Endothelial cell of umbilical vein (primary cell): ENCODE measurements at places on chromosomes 3 and 15. TPM values are rescaled to one million over a fixed set of nuclear protein-coding genes. Genes with fewer than 3 reads are reported as not detected.

DNA sequence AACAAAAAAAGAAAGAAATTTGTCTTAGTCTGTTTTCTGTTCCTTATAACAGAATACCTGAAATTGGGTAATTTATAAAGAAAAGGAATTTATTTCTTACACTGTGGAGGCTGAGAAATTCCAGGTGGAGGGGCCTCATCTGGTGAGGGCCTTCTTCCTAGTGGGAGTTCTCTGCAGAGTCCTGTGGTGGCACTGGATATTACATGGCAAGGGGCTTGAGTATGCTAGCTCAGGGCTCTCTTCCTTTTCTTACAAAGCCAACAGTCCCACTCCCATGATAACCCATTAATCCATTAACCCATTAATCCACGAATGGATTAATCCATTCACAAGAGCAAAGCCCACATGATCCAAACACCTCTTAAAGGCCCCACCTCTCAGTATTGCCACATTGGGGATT is 2.9 kb upstream of the SATB1 start:
- DNase-seq: no peak
- no peaks in the 10 kb centered on the region for H3K36me3 ChIP-seq
- no peak overlapping the region for H3K27ac ChIP-seq
- H3K4me3 ChIP-seq: no peak overlapping the region
- peaks cover 8% of the 10 kb centered on the region for H3K4me1 ChIP-seq

GRCh38 chr3:136678981-136679380 is 73.2 kb downstream of the STAG1 start:
- no peak for DNase-seq
- no peaks in the 10 kb centered on the region for H3K36me3 ChIP-seq
- H3K27me3 ChIP-seq: no peaks in the 10 kb centered on the region
- H3K4me3 ChIP-seq: no peak overlapping the region

DNA sequence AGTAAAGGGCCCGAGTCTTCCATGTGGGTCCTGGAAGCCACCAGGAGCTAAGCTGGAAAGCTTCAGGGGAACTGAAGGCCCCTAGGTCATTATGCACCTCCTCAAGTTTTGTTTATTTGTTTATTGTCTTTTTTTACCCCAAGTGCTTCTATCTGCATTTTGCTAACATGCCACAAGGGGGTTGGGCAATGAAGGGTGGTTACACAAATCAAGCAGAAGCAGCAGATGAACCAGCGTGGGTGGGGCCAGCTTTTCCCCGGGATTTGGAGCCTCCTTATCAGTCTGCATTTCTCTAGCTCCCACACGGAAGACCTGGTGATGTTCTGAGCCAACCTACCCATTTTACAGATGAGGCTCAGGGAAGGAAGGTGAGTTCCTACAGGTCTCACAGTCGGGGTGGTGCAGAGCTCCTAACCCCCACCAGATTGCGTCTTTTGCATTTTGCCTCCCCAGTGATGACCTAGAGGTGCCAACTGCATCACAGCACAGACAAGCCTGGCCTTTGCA is 16.8 kb downstream of the TMC3 start:
- no peaks in the 10 kb centered on the region for H3K36me3 ChIP-seq
- no peak overlapping the region for H3K27ac ChIP-seq
- no peak for DNase-seq

Gene TMEM212
- not detected in 2 replicates for total RNA-seq

Gene ROPN1
- not detected in 2 replicates for total RNA-seq

Gene HYAL2
- 266 and 279 TPM in 2 replicates for total RNA-seq

DNA sequence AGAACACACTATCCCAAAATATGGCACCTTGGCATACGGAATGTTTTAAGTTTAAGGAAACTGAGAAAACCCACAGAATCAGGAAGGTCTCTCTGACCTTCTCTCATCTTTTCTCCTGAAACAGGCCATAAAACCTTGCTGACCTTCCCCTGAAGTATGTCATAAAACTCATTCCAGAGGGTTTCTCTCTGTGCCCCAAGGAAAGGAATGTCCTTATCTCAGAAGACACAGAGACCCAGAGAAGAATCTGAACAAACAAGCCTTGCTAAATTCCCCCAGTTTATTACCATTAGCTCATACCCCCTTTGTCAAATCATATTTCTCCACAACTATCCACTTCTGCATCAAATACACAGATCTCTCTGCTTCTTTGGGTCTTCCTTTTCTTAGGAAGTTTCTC is 603.1 kb downstream of the MCTP2 start:
- no peaks in the 10 kb centered on the region for H3K36me3 ChIP-seq
- no peak overlapping the region for H3K4me3 ChIP-seq
- no peak for DNase-seq
- peaks cover 5% of the 10 kb centered on the region for H3K4me1 ChIP-seq

- H3K27me3 ChIP-seq: no peaks in the 10 kb centered on the region
- no peak overlapping the region for H3K4me3 ChIP-seq
- no peaks in the 10 kb centered on the region for H3K36me3 ChIP-seq
- DNase-seq: no peak
Measured at GRCh38 chr3:163056874-163057497, 1560.4 kb downstream of the OTOL1 start.

DNA sequence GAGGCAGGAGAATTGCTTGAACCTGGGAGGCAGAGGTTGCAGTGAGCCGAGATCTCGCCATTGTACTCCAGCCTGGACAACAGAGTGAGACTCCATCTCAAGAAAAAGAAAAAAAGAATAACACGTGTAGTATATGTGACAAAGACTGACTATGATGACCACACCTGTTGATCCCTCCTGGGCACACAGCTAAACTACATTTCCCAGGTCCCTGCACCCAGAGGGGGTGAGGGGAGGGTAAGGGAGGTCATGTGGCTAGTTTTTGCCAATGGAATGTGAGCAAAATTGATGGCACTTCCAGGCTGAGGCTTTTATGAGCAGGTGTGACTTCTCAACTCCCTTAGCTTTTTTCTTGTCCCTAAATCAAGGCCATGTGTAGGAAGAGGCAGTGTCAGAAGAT is 58.2 kb downstream of the KLHL6 start:
- no peaks in the 10 kb centered on the region for H3K36me3 ChIP-seq
- H3K27ac ChIP-seq: no peak overlapping the region
- no peaks in the 10 kb centered on the region for H3K4me1 ChIP-seq
- H3K27me3 ChIP-seq: no peaks in the 10 kb centered on the region

- H3K36me3 ChIP-seq: no peaks in the 10 kb centered on the region
- H3K27ac ChIP-seq: no peak overlapping the region
- no peak overlapping the region for H3K4me3 ChIP-seq
- no peaks in the 10 kb centered on the region for H3K4me1 ChIP-seq
- no peak for DNase-seq
- no peaks in the 10 kb centered on the region for H3K27me3 ChIP-seq
Measured at GRCh38 chr15:49038382-49038781, 7.9 kb downstream of the SECISBP2L start.

DNA sequence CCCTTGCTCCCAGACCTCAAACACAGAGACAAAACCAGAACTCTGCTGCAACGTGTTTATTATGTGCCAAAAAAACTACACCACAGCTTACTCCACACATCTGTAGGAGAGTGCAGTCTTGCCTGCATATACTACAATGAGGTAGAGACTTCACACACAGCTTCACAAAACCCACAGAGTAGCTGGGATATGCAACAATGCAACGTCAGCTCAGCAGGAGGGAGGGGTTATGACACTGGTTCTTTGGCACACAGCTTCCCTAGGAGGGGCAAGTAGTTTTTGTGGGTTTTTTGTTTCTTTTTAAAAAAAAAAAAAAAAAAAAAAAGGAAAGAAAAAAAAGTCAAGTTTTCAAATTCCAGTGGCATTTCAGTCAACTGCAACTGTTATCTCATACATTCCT is 2.9 kb upstream of the RPS17 start:
- no peak overlapping the region for H3K4me3 ChIP-seq
- DNase-seq: no peak
- H3K36me3 ChIP-seq: peaks cover 5% of the 10 kb centered on the region
- H3K27ac ChIP-seq: no peak overlapping the region

Gene CDCP1
- total RNA-seq: 0.22 TPM in 1 of 2 replicates, not detected in the other

DNA sequence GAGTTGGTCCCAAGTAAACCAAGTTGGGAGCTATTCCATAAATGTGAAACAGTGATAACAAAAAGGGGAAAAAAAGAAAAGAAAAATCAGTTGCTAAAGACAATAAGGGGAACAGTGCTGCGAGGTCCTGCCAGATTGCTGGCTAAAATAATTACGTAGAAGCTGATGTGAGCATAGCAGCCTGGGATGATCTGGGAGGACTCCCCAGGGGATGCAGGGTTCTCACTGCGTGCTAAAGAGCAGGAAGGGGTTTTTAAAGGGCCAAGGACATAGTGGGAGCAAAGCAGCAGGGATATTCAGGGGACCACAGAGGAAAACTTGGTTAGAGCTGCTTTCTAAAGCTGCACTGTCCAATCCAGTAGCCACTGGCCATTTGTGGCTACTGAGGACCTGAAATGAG is 133.0 kb upstream of the UMPS start:
- peaks cover 7% of the 10 kb centered on the region for H3K27me3 ChIP-seq
- no peak overlapping the region for H3K27ac ChIP-seq
- no peaks in the 10 kb centered on the region for H3K36me3 ChIP-seq
- DNase-seq: no peak

Gene OIP5
- total RNA-seq: 9.2 and 11.4 TPM in 2 replicates

- H3K4me1 ChIP-seq: peaks cover 11% of the 10 kb centered on the region
- no peaks in the 10 kb centered on the region for H3K36me3 ChIP-seq
- peak; percentile 90 for DNase-seq
- no peaks in the 10 kb centered on the region for H3K27me3 ChIP-seq
Measured at GRCh38 chr3:149299938-149300801, 33.3 kb downstream of the TM4SF18 start.

Gene NEK10
- total RNA-seq: 4.6 and 5.0 TPM in 2 replicates

DNA sequence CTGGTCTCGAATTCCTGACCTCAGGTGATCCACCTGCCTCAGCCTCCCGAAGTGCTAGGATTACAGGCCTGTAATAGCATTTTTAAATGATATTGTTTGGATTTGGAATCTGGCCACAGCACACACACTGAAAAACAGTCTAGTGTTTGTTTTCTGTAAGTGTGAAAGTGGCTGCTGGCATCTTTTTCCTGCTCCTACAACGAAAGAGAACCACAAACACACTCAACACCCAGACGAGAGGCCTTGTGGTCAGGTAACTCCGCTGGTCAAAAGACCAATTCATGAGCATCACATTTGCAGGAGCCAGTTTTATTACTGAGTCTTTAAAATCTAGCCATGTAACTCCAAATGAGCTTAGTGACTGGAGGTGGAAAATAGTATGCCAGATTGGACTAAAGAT is 50.2 kb downstream of the IMPG2 start:
- no peak overlapping the region for H3K4me3 ChIP-seq
- H3K27ac ChIP-seq: no peak overlapping the region
- H3K4me1 ChIP-seq: no peaks in the 10 kb centered on the region
- H3K36me3 ChIP-seq: no peaks in the 10 kb centered on the region

Gene SPINK8
- total RNA-seq: not detected in 2 replicates

DNA sequence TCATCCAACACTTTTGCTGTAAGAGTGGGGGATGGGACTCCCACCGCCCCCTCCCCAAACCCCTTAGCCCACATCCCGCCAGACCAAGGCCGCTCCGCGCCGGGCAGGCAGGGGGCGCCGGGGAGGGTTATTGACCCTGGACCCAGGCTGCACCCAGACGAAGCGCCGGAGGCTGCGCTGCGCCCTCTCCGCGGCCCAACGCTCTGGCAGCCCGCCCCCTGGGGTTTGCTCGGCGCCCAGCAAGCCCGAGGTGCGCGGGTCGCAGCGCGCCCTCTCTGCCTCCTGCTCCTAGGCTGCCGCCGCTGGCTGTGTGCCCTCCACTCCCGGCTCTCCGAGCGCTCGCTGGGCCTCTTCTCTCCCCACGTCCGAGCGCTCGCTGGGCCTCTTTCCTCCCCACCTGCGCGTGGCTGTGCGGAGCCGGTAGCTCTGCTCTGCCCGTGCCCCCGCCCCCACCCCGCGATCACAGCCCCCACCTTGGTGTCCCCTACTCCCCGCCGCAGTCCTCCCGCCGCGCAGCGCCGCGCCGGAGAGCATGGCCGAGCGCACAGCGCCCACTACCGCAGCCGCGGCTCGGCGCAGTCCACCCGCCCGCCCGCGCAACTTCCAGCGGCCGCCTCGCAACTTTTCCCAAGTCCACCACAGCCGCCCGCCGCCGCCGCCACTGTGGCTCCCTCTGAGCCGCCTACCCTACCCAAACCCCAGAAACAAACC is 1.2 kb downstream of the MECOM start:
- no peaks in the 10 kb centered on the region for H3K27me3 ChIP-seq
- DNase-seq: peak; percentile 84
- peak overlapping the region; percentile 23 for H3K4me3 ChIP-seq
- H3K27ac ChIP-seq: peak overlapping the region; percentile 81
- H3K36me3 ChIP-seq: no peaks in the 10 kb centered on the region

GRCh38 chr15:59722476-59722875 is 33.4 kb upstream of the BNIP2 start:
- peaks cover 17% of the 10 kb centered on the region for H3K27me3 ChIP-seq
- H3K4me3 ChIP-seq: no peak overlapping the region
- H3K27ac ChIP-seq: no peak overlapping the region
- no peaks in the 10 kb centered on the region for H3K4me1 ChIP-seq

Gene BCL2A1
- not detected in 2 replicates for total RNA-seq

Gene GCSAM
- not detected in 2 replicates for total RNA-seq

Gene DRD3
- not detected in 2 replicates for total RNA-seq

DNA sequence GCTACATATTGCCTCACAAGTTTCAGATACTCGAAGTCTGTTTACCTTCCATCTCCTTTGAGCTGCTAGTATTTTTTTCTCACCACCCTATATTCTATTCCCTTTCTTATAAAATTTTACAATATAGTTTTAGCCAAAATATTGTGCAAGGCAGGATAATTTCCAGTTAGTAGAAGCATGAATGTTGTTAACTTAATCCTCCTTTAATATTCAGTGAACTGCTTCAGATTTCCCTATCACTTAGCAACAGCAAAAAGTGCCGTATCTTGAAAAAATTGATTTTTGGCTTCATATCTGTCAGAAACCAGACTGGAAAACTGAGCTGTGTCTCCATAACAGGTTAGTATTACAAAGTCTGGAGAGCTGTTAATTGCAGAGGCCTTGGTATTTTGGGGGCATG is 24.0 kb downstream of the PLSCR4 start:
- H3K4me1 ChIP-seq: peaks cover 21% of the 10 kb centered on the region

DNA sequence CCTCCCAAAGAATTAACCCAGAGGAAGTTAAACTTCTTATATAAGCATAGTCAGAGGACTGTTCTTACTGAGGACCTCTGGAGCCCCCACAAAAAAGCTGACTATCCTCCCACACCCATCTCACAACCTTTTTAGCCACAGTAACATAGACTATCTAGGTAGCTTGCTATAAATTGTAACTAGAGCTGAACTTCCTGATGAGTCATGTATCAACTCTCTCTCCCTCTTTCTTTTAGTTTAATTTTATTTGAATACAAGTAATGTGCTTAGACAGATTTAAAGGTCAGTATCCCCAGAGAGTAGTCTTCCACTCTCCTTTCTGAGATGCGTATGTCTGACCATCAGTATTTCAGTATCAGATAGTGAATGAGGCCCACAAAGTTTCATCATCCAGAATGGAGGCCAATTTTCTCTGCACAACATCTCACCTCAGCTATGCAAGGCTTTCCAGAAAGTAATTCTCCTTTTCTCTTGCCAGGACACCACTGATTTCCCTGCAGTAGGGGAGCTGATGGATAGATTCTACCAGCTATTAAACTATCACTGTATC is 104.0 kb upstream of the MYRIP start:
- no peaks in the 10 kb centered on the region for H3K27me3 ChIP-seq
- H3K4me3 ChIP-seq: no peak overlapping the region
- H3K36me3 ChIP-seq: no peaks in the 10 kb centered on the region
- H3K4me1 ChIP-seq: peaks cover 7% of the 10 kb centered on the region

Gene XYLB
- 4.3 and 6.1 TPM in 2 replicates for total RNA-seq
